ENCODE measurements at places on chromosomes 6 and 20.
A peak's percentile ranks its signal among the peaks of the same experiment; 100 is the strongest.

- DNase-seq: no peak
Observed at GRCh38 chr20:50136822-50137599, 16.5 kb downstream of the PEDS1 start.

- no peak for DNase-seq
Observed at GRCh38 chr6:163249651-163250101, 164.8 kb upstream of the QKI start.

- no peak for DNase-seq
Observed at GRCh38 chr6:17001188-17001587, 100.7 kb upstream of the STMND1 start.

GRCh38 chr6:134680021-134680420 is 269.9 kb downstream of the ALDH8A1 start:
- no peak for DNase-seq

DNA sequence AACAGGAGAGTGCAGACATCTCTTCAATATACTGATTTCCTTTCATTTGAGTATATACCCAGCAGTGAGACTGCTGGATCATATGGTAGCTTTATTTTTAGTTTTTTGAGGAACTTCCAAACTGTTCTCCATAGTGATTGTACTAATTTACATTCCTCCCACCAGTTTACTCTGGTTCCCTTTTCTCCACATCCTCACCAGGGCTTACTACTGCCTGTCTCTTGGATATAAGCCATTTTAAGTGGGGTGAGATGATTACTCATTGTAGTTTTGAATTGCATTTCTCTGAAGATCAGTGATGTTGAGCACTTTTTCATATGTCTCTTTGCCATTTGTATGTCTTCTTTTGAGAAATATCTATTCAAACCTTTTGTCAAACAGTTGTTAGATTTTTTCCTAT is 64.9 kb upstream of the HMGCLL1 start:
- no peak for DNase-seq

- DNase-seq: no peak
Observed at GRCh38 chr6:144176043-144176442, 25.7 kb downstream of the STX11 start.

- DNase-seq: no peak
Observed at GRCh38 chr6:151286214-151286613, 46.4 kb downstream of the AKAP12 start.

- DNase-seq: no peak
Observed at GRCh38 chr20:8709627-8710026, 359.3 kb upstream of the PLCB4 start.

- DNase-seq: no peak
Observed at GRCh38 chr6:116298973-116299372, 19.2 kb upstream of the TSPYL1 start.

DNA sequence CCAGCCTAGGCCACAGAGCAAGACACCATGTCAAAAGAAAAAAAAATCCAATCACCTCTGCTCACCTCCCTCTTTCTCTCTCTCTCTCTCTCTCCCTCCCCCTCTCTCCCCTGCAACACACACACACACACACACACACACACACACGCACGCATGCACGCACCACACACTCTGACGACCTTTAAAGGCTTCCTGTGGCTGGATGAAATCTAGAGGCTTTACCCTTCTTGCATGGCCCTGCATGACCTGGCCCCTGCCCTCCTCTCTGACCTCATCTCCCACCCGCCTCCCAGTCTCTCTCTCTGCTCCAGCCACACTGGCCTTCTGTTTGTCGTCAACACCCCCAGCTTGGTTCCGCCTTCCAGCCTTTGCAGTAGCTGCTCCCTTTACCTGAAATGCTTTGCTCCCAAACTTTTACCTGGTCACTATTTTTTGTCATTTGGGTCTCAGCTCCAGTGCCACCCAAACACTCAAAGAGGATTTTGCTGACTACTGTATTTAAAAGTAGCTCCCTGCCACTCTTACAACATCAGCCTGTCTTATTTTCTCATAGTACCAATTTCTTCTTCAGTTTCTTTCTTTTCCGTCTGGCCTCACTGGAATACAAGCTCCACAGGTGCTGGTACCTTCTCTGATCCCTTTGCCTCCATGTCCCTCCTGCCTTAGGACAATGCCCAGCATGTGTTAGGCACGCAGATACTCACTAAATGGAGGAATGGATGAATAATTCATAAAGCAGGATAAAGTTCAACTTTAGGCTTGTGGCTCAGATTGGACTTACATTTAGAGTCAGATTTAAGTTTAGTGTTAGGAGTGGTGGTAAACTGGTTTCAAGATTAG is 4.3 kb upstream of the LTA start:
- no peak for DNase-seq

GRCh38 chr20:46204594-46205186 is 86.6 kb downstream of the CD40 start:
- DNase-seq: no peak

DNA sequence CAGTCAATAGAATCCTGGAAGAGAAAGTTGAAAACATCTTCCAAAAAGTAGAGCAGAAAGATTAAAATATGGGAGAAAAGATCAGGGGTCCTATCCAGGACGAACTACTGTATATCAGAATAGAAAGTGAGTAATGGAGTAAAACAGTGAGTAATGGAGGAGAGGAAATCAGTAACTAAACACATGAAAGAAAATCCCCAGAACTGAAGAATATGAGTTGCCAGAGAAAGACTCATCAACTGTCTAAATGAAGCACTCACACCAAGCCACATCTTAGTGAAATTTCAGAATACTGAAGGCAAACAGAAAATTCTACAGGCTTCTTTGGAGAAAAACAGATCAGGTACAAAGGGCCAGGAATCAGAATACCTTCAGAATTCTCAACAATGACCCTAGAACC is 14.9 kb downstream of the IL17A start:
- no peak for DNase-seq

DNA sequence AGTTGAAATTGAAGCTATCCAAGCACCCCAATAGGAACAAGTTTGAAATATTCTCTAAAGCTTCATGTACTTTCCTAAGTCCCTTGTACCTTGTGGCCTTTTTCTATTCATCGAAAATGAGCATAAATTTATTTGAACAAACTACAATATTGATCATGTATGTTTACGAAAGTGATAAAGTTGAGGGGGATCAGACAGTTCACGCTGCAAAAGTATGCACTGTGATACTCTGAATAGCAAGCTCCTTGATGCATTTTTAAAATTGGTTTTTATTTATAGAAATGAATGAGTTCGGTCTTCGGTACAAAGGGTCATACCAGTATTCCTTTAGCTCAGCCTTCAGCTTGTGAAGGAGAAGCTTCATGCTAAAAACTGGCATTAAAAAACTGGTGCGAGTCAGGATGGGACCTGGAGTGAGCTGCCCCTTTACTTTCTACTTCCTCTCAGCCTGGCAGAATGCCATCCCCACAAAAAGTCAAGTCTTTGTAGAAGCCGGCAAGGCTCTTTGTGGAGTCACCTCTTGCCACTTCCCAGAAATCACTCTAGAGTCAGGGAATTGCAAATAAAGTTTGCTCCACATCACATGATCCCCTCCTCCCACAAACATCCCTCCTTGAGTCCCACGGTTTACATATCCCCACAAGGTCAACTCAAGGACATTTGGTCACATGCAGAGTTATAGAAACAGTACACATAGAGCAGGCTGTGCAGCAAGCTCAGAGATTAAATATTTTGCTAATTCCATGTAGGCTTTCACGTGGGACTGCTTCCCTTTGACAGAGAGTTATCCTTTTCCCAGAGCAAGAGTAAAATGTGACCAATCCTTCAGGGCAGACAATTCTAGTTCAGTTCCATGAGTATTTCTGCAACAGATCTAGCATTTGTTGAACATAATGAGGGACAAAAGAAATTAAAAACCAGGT is 34.6 kb upstream of the ADGRF1 start:
- no peak for DNase-seq

- peak; percentile 42 for DNase-seq
Observed at GRCh38 chr6:148700741-148701311, 46.0 kb upstream of the UST start.

GRCh38 chr20:39421571-39422105 is 459.5 kb downstream of the DHX35 start:
- DNase-seq: no peak

DNA sequence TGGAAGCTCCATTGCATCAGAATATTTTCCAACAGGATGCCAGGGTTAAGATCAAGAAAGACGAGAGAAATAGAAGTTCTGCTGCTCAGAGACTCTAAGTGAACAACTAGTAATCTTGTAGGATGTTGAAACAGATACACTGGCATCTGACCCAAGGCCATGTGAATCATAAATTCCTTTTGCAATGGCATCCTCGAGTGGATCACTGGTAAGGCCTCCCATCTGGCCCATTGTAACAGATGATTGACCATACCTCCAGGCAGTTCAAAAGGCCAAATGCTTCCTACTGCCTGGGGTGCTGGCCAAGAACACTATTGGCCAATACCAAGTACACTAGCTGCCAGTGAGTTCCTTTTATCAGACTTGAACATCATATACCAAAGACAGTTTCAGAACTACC is 9.9 kb upstream of the SLC17A3 start:
- peak; percentile 26 for DNase-seq

DNA sequence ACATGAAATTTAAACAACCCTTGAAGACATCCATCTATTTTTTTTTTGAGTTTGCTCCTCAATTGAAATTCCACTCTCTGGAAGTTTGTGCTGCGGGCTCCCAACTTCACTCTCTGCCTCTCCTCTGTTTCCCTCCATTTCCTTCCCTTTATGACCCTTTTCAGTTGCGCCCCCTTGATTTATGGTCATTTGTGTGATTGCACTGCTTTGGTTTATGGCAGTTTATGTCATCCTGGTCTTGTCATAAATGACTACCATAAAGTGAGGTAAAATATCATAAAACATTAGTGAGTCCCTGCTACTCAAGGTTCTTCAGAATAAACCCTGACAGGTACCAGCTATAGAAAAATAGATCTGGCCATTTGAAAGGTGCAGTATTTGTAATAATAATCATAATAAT is 348.3 kb upstream of the ZFP64 start:
- no peak for DNase-seq

DNA sequence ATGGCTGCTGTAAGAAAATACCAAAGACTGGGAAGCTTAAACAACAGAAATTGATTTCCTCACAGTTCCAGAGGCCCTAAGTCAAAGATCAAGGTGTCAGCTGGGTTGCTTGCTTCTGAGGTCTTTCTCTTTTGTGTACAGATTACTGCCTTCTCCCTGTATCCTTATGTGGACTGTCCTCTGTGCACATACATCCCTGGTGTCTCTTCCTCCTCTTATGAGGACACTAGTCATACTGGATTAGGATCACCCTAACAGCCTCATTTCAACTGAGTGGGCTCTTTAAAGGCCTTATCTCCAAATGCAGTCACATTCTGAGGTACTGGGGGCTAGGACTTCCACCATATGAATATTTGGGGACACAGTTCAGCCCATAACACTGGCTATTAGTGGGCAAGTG is 130.0 kb upstream of the DTNBP1 start:
- no peak for DNase-seq

DNA sequence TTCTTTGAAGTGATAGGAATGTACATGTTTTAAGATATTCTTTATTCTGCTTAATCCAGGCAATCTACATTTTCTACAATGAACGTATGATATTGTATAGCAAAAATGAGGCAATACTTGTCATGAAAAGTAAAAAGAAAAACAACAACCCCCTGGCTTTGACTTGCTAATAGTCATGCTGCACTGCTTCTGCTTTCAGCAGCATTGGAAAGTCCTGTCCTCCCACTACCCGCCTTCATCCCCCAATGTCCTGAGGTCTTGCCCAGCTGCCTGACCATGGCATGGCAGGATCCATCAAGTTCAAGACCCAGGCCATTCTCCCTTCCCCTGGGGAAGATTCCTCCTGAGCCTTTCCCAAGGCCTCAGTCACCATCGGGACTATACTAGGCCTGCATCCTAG is 156.5 kb downstream of the SH3BGRL2 start:
- DNase-seq: no peak

DNA sequence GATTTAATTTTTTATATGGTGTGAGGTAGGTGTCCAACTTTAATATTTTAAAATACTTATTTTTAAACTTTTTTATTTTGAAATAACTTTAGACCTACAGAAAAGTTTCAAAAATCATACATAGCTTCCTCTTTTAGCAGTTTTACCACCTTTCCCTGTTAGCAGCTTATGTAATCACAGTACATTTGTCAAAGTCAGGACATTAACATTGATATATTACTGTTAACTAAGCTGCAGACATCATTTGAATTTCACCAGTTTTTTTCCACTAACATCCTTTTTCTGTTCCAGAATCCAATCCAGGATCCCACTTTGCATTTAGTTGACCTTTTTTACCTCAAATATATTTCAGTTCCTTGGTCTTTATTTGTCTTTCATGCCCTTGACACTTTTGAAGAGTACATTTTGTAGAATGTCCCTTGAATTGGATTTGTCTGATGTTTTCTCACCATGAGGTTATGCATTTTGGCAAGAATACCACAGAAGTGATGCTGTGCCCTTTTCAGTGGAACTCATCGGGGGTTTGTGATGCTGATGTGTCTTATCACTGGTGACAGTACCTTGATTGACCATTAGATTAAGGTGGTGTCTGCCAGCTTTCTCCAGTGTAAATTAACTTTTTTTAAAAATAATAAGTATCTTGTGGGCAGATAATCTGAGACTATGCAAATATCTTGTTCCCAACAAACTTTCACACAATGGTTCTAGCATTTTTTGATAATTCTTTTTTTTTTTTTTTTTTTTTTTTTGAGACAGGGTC is 33.4 kb downstream of the TTLL9 start:
- DNase-seq: no peak

GRCh38 chr20:23021541-23021940 is 13.6 kb upstream of the SSTR4 start:
- DNase-seq: no peak

GRCh38 chr6:4351520-4352321 is 216.3 kb upstream of the ECI2 start:
- DNase-seq: peak; percentile 65

DNA sequence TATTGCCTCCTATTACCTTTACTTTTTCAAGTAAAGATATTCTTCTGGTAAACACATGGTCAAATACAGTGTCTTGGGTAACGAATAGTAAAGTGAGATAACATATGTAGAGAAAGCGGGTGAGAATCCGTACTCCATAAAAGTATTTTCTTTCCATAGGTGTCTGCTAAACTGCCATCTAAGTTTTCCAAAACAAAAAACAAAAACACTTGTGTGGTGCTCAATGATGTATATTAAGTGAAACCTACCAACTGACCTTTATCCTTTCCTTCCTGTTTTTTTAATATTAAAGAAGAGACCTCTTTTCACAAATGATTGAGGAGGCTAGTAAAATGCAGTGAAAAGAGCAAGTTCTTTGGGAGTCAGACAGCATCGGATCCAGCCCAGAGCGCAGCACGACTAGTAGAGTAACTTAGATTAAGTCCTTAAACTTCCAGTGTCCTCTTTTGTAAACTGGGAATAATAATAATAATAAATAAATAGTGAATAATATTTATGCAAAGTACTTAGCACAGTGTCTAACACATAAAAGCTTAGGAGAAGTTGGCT is 437 bp upstream of the CDKAL1 start:
- DNase-seq: no peak

GRCh38 chr6:3227363-3228045 is at the start of gene TUBB2B:
Gene TUBB2B, minus strand, starts transcription at chr6:3227653. Its CDS starts 110 bp downstream, at chr6:3227543.
- no peak for DNase-seq

DNA sequence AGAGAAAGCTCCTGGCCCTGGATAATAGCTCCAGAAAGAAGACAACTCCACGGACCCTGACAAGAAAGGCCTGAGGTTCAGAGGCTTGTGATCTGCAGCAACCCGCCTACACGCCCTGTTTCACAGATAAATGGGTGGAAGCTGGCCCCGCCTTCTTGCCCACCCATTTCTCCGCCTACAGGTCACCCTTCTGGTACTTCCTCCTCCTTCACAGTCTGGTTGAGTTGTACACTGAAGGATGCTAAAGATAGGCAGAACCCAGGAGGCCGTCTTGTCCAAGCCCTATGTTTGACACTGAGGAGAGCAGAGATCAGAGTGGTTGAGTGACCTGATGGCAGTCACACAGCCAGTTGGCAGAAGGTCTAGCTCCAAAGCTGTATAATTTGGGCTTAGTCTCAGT is 34.2 kb upstream of the MDGA1 start:
- no peak for DNase-seq
